Activated CD4-positive, alpha-beta T cell treated with anti-CD3 and anti-CD28 coated beads for 36 hours (primary cell): ENCODE measurements at places on chromosomes 5 and 9. TPM values are rescaled to one million over a fixed set of nuclear protein-coding genes. Genes with fewer than 3 reads are reported as not detected.

Gene MARCHF3
- 4.2 TPM for total RNA-seq

- H3K4me3 ChIP-seq, result no peak overlapping the region
- peaks cover 15% of the 10 kb centered on the region for H3K36me3 ChIP-seq
- DNase-seq, result no peak
- H3K27ac ChIP-seq, result no peak overlapping the region
- no peaks in the 10 kb centered on the region for H3K27me3 ChIP-seq
Measured at GRCh38 chr5:169950333-169950732, 30.0 kb downstream of the INSYN2B start.

DNA sequence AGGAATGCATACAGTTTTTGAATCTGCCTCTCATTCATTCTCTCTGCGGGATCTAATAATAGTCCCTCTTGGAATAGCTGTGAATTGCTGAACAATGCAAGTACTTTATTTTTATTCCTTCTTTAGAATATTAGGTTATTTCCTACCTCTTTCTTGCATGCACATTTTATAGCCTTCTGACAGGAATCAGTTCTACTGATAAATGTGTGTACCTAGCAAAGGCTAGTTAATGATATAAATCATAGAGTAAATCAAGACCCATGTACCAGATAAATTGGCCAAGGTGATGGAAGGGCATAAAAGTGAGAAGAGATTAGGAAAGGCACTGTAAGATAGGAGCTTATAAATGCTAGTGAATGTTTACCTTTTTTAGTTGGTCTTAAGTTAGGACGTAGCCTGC, 19.2 kb upstream of the UGCG start:
- no peaks in the 10 kb centered on the region for H3K4me1 ChIP-seq
- no peak overlapping the region for H3K27ac ChIP-seq
- no peaks in the 10 kb centered on the region for H3K36me3 ChIP-seq
- DNase-seq, result no peak

- no peak overlapping the region for H3K4me3 ChIP-seq
- H3K4me1 ChIP-seq, result no peaks in the 10 kb centered on the region
- H3K27ac ChIP-seq, result no peak overlapping the region
- peak; percentile 58 for DNase-seq
- no peaks in the 10 kb centered on the region for H3K27me3 ChIP-seq
Measured at GRCh38 chr5:150562832-150563231, 54.9 kb downstream of the NDST1 start.

DNA sequence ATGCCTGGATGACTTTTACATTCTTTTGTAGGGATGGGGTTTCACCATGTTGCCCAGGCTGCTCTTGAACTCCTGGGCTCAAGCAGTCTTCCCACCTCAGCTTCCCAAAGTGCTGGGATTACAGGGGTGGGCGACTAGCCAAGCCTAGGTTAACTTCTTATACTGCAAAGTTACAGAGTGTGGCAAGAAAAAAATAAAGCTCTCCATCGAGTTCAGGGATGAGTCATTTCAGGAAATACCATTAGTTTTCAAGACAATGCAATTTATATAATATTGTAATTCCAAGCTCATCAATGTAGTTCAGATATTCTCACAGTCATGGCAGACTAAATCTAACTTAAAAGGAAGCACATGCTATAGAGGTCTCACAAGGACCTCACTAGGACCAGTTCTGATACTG, 11.5 kb upstream of the ABO start:
- no peaks in the 10 kb centered on the region for H3K36me3 ChIP-seq
- no peaks in the 10 kb centered on the region for H3K4me1 ChIP-seq
- no peak for DNase-seq
- H3K27ac ChIP-seq, result no peak overlapping the region
- H3K4me3 ChIP-seq, result no peak overlapping the region
- no peaks in the 10 kb centered on the region for H3K27me3 ChIP-seq

Gene GRM6
- not detected for total RNA-seq

DNA sequence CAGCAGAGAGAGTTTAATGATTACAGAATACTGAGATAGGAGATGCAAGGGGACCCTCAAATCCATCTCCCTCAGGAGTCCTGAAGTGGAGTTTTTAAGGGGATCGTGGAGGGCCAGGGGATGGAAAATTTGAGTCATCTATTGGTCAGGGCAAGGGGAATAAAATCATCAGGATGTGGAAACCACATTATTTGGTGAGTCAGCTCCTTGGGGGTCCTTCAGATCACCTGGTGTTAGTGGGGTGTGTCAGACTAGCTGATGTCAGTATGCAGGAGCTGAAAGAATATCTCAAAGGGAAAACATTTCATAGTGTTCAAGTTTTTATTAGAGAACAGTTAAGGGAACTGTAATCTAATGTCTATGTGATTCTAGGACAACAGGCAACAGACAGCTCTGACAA, 183.0 kb upstream of the FTMT start:
- H3K4me1 ChIP-seq, result no peaks in the 10 kb centered on the region
- no peak overlapping the region for H3K27ac ChIP-seq
- no peak for DNase-seq

Gene PTAR1
- total RNA-seq, result 35.2 TPM

Gene AKNA
- total RNA-seq, result 141 TPM

Gene DIRAS2
- total RNA-seq, result not detected

- H3K27me3 ChIP-seq, result peaks cover 9% of the 10 kb centered on the region
- no peak overlapping the region for H3K4me3 ChIP-seq
- H3K4me1 ChIP-seq, result no peaks in the 10 kb centered on the region
- DNase-seq, result no peak
Measured at GRCh38 chr5:128671943-128672342, 133.9 kb upstream of the FBN2 start.

DNA sequence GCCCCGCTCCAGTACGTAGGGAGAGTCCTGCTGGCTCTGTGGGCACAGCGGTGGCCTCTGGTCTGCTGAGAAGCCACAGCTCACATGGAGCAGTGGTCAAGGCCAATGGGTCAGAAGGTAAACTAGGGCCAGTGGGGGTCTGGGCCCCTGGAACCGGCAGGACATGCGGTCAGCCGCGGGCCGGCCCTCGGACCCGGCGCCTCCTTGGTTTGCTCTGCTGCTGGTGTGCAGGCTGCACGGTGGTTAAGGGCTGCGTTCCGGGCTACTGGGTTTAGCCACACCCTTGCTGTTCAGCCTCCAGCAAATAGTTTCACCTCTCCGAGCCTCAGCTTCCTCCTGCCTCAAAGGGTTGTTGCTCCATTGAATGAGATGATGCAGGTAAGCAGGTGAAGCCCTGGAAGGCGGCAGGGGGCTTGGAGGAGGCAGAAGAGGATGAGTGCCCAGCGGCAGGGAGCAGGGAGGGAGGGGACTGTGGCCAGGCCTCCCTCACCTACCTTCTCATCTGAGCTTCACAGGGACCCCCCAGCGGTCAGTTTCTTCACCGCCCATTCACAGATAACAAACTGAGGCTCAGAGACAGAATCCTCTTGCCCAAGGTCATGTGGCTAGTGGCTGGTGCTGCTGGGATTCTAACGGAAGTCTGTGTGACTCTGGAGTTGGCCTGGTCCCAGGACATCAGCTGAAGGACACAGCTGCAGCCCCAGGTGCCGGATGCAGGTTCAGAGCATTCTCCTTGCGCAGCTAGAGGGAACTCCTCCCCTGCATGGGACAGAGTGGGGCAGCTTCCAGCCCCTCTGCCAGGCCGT, 3.7 kb upstream of the COL5A1 start:
- peaks cover 9% of the 10 kb centered on the region for H3K27me3 ChIP-seq
- H3K27ac ChIP-seq, result no peak overlapping the region
- H3K4me1 ChIP-seq, result peaks cover 2% of the 10 kb centered on the region
- DNase-seq, result no peak
- H3K36me3 ChIP-seq, result no peaks in the 10 kb centered on the region

Gene SLC4A9
- 0.73 TPM for total RNA-seq

Gene KIF12
- total RNA-seq, result not detected

DNA sequence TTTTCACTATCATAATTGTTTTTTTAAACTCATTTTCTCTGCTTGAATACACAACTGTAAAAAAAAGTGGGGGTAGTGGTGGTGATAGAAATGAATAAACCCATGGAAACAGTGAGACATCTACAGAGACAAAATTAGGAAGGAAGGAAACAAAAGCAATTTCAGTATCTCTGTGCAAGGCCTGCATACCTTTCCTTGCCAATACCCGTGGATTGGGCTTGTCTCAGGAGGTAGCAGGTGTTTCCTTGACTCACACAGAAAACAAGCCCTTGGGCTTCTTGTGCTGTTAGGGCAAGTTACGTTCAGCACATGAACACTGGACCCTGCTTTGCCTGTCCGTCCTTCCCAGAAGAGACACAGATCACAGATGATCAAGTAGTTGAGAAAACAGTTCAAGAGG, 372.2 kb downstream of the ZSWIM6 start:
- no peak for DNase-seq
- no peak overlapping the region for H3K27ac ChIP-seq
- H3K36me3 ChIP-seq, result no peaks in the 10 kb centered on the region
- H3K4me1 ChIP-seq, result no peaks in the 10 kb centered on the region

GRCh38 chr9:36144309-36145232, 8.0 kb downstream of the GLIPR2 start:
- H3K36me3 ChIP-seq, result peaks cover 29% of the 10 kb centered on the region
- DNase-seq, result no peak
- H3K4me1 ChIP-seq, result peaks cover 93% of the 10 kb centered on the region
- H3K27ac ChIP-seq, result peak overlapping the region; percentile 89
- H3K4me3 ChIP-seq, result peak overlapping the region; percentile 67
- H3K27me3 ChIP-seq, result no peaks in the 10 kb centered on the region

GRCh38 chr5:90484540-90484939, 9.9 kb downstream of the POLR3G start:
- H3K36me3 ChIP-seq, result peaks cover 14% of the 10 kb centered on the region
- no peak for DNase-seq
- no peak overlapping the region for H3K27ac ChIP-seq

GRCh38 chr9:16139774-16140173, 586.9 kb downstream of the CCDC171 start:
- no peak overlapping the region for H3K4me3 ChIP-seq
- H3K36me3 ChIP-seq, result no peaks in the 10 kb centered on the region
- DNase-seq, result no peak

- no peak overlapping the region for H3K27ac ChIP-seq
- H3K36me3 ChIP-seq, result no peaks in the 10 kb centered on the region
- peaks cover 2% of the 10 kb centered on the region for H3K4me1 ChIP-seq
- DNase-seq, result no peak
- H3K4me3 ChIP-seq, result no peak overlapping the region
Measured at GRCh38 chr9:91837981-91838731, 111.9 kb downstream of the ROR2 start.

- no peak overlapping the region for H3K4me3 ChIP-seq
- H3K4me1 ChIP-seq, result no peaks in the 10 kb centered on the region
- H3K27ac ChIP-seq, result no peak overlapping the region
- DNase-seq, result no peak
Measured at GRCh38 chr9:2934883-2935282, 91.0 kb upstream of the PUM3 start.

- DNase-seq, result peak; percentile 77
- peaks cover 2% of the 10 kb centered on the region for H3K36me3 ChIP-seq
- H3K27me3 ChIP-seq, result peaks cover 25% of the 10 kb centered on the region
- peak within 1 kb of the TSS; percentile 46 for H3K4me3 ChIP-seq
- H3K4me1 ChIP-seq, result peaks cover 14% of the 10 kb centered on the region
- H3K27ac ChIP-seq, result no peak within 1 kb of the TSS
Measured at GRCh38 chr9:130444565-130445221, at the start of gene ASS1. ASS1 (plus strand) TSS chr9:130444961; CDS start chr9:130452229, 7,268 bp downstream.

GRCh38 chr5:19018822-19019221, 969.2 kb downstream of the CDH18 start:
- no peaks in the 10 kb centered on the region for H3K27me3 ChIP-seq
- no peaks in the 10 kb centered on the region for H3K4me1 ChIP-seq
- no peak overlapping the region for H3K27ac ChIP-seq
- no peak for DNase-seq

DNA sequence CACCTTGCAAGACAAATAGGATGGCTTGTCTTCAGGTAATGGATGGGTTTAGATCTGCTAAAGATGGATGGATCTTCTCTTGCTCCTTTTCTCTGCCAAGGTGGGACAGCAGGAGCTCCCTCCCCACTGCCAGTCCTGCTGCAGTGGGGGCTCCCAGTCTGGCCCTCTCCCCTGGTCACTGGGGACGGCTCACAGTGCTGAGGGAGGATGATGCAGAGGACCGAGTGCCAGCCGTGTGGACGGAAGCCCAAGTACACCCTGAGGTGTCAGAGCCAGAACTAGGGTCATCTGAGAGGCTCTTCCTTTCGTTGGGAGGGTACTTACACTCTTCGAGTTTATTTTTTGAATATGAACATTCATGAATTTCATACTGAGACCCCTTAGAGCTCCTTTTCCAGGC, 5.7 kb downstream of the CCDC69 start:
- peaks cover 88% of the 10 kb centered on the region for H3K4me1 ChIP-seq
- no peaks in the 10 kb centered on the region for H3K27me3 ChIP-seq
- peak overlapping the region; percentile 63 for H3K27ac ChIP-seq
- no peak overlapping the region for H3K4me3 ChIP-seq
- no peak for DNase-seq
- peaks cover 32% of the 10 kb centered on the region for H3K36me3 ChIP-seq

Gene HNRNPH1
- 634 TPM for total RNA-seq

DNA sequence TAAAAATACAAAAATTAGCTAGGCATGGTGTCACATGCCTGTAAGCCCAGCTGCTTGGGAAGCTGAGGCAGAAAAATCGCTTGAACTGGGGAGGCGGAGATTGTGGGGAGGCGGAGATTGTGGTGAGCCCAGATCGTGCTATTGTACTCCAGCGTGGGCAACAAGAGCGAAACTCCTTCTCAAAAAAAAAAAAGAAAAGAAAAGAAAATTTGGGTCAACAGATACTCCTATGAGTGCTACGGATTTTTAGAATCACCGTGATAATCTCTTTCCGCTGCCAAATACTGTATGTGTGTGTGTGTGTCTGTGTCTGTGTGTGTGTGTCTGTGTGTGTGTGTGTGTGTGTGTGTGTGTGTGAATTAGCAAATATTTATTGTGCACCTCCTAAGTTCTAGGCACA, 64.4 kb downstream of the ARRDC3 start:
- no peak overlapping the region for H3K27ac ChIP-seq
- H3K27me3 ChIP-seq, result no peaks in the 10 kb centered on the region
- peaks cover 24% of the 10 kb centered on the region for H3K4me1 ChIP-seq

DNA sequence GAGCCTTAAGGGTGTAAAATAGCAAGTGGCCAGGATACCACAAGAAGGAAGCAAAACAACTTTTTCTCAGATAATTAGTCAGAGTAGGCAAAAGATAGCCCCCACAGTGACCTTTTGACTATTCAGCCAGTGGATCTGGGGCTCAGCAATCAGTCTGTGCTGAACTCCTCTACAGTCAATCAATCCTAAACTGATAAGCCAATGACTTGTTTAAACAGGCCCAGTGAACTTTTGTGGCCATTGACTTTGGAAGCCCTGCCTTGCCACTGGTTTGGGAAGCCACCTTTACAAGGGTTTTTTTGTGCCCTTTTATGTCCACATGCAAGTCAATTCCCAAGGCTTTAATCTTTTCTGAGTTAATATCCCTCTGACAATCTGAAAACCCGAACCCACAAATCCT, 1565.0 kb upstream of the WWC1 start:
- no peak overlapping the region for H3K4me3 ChIP-seq
- no peaks in the 10 kb centered on the region for H3K27me3 ChIP-seq
- no peaks in the 10 kb centered on the region for H3K4me1 ChIP-seq
- no peaks in the 10 kb centered on the region for H3K36me3 ChIP-seq
- no peak overlapping the region for H3K27ac ChIP-seq
- no peak for DNase-seq
